ENCODE measurements at places on chromosomes 7 and 10.

DNA sequence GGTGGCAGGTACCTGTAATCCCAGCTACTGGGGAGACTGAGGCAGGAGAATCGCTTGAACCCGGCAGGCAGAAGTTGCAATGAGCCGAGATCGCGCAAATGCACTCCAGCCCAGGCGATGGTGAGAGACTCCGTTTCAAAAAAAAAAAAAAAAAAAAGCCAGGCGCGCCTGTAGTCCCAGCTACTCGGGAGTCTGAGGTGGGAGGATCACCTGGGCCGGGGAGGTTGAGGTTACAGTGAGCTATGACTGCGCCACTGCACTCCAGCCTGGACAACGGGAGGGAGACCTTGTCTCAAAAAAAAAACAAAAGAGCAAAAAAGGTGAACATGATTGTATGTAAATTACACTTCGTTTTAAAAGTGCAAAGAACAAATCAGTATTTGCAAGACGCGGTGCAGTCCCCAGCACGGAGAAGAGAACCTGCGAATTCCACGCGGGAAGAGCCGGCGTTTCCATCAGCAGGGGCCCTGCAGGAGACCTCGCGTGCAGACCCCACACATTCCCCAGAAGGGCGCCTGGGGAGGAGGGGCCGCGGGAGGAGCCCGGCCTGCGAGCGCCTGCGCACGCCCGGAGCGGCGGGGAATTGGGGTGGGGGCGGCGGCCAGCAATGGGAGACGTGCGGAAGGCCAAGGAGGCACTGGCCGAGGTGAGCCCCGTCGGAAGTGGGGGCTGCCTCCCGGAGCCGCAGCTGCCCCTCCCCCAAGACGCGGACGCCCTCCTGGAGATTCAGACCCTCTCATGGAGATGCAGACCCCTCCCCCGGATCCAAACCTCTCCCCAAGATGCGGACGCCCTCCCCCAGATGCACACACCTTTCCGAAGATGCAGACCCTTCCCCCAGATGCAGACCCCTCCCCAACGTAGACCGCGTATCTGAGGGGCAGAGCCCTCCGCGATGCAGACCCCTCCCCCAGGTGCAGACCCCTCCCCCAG lies 16.7 kb upstream of the SUN1 start:
- DNase-seq = no peak

GRCh38 chr7:130144312-130145171 lies 60.7 kb downstream of the TMEM209 start:
- DNase-seq = no peak

DNA sequence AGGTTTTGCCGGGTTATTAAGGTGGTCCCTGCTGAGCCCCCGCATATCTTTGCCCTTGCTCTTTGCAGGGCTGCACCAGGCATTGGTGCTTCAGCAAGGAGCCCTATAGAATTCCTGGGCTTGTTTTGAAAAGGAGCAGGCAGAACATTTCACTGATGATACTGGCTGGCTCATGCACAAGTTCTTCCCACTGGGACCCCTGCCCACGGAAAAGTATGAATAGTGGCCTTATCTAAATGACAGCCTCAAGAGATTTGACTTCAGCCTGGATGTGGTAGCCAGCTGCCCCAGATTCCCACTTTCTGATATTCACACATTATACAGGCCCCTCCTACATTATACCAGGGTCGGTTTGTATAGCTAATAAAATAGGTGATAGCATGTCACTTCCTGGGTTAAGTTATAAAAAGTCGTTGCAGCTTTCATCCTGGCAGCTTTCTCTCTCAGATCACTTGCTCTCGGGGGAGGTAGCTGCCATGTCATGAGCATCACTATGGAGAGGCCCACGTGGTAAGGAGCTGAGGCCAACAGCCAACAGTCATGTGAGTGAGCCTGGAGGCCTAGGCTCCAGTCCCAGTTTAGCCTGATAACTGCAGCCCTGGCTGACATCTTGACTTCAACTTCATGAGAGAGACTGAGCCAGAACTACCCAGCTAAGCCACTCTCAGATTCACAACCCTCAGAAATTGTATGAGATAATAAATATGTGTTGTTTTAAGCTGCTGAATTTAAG lies 16.8 kb upstream of the CRTAC1 start:
- no peak for DNase-seq

DNA sequence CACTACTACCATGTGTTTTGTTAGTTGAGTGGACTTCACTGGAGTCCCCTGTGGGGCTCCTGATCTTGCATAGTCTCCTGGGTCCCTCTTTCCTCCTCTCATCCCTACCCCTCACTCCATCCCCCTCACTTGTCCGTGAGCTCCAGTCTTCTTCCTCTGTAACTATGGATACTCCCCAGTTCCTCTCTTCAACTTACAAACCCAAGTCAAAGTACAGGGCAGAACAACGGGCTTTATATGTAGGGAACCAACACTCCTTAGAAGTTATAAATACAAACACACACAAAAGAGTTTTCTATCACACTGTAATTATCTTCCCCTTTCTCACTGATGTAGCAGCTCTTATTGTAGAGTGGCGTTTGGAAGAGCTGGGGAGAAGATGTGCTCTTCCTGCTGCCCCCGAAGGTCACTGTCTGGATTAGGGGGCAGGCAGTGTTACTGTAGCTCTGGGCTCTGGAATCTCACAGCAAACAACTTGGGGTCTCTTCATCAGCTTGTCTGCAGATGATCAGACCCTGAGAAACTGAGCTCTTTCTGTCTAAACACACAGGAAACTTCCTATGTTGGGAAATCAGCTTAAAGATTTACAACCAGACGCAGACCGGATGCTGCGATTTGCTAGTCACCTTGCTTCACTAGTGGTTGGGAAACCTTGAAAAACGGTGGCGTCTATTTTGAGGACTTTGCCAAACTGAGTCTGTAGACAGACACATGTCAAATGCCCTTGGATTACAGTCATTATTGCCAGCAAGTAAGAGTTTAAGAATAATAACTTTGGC lies 13.6 kb downstream of the SNX10 start:
- DNase-seq = no peak

GRCh38 chr10:87059401-87059800 lies 35.2 kb downstream of the GLUD1 start:
- no peak for DNase-seq

DNA sequence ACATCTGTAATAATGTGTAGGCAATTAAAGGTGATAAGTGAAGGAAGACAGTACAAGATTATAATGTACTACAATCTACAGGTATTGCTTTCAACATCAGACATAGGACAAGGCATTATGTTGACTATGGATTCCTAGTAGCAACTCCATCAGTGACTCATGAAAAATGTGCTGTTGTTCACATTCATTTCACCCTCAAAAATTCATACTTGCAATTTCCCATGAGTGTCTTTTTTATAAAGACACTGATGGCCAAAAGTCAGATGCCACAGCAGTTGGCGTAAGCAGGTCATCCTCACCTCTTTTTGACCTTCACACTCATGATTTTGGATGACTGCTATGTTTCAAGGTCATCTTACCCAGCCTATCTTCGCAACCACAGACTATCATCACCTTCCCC lies 100.0 kb upstream of the AMPH start:
- DNase-seq = no peak

- DNase-seq = no peak
Measured at GRCh38 chr7:33789871-33790630, 115.3 kb upstream of the BMPER start.

- DNase-seq = no peak
Measured at GRCh38 chr7:29076631-29077030, 69.7 kb downstream of the CPVL start.

- no peak for DNase-seq
Measured at GRCh38 chr7:44051611-44052220, 7.2 kb downstream of the DBNL start.

DNA sequence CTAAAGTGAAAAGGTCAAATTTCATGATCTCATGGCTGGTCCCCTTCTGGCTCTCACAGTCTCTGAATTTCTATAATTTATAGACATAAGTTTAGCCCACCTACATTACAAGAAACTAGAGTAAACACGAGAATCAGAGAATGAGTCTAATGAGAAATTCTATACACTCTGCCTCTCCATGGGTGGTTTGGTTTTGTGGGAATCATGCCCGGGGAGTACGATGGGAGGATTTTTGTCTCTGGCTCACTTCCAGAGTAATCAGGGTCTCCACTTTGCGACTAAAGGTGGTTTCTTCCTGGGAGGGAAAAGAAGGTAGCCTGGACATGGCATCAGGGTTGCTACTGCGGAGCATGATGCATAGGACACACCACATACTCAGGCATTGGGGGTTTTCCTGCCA lies 69.7 kb downstream of the MRC1 start:
- DNase-seq = no peak

GRCh38 chr10:101161494-101162299 lies 30.6 kb downstream of the TLX1 start:
- DNase-seq = peak; percentile 44

- no peak for DNase-seq
Measured at GRCh38 chr10:11118686-11119085, 101.0 kb downstream of the CELF2 start.

- DNase-seq = no peak
Measured at GRCh38 chr7:2880874-2881533, 36.9 kb upstream of the GNA12 start.

GRCh38 chr7:32224276-32224675 lies 154.1 kb upstream of the PDE1C start:
- DNase-seq = no peak

- no peak for DNase-seq
Measured at GRCh38 chr7:69778138-69778537, 179.9 kb downstream of the AUTS2 start.

DNA sequence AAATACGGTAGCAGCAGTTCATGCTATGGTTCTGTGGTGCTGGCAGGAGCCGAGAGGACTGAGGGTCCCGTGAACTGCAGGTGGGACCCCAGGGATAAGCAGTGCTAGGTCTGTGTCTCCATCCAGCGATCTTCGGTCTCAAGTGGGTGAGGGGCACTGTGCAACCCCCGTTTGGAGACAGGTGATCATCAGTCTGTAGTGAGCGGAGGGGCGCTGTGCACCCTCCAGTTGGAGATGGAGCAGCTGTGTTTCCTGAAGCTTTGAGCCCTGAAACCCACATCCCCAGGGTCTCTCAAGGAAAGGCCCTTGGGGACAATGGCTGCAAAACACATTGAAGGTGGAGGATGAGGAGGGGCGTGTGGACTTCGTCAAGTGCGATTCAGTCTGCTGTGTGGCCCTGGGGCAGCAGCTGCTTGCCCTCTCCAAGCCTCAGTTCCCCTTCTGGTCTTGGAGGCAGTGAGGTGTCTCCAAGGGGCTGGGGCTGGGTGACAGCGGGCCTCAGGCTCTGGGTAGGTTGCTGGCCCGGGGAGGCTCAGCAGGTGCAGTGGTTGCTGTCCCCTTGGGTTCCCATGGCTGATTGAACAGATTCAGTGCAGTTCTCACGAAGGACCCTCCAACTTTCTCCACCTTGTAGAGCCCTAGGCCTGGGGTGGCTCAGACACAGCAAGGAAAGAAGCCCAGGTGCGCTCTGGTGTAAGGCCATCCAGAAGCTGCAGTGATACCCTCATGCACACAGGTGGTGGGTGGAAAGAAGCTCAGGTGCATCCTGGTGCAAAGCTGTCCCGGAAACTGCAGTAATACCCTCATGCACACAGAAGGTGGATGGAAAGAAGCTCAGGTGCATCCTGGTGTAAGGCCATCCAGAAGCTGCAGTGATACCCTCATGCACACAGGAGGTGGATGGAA lies 160.6 kb downstream of the ADARB2 start:
- no peak for DNase-seq

DNA sequence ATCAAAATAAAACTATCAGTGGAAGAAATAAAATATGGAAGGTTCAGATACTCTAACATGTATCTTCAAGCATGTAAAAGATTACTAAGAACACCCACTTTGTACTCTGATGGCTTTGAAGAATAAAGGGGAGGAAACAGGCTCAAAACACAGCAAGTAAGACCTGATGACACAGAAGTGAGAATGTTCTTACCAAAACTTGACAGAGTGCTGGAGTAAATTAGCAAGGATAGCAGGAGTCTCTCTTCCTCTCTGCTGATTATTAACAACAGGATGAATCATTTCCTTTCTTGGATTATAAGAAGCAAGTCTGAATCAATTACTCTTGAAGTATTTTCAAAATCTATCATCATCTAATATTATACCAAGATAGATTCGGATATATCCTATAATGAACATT lies 47.5 kb downstream of the GLI3 start:
- DNase-seq = no peak

DNA sequence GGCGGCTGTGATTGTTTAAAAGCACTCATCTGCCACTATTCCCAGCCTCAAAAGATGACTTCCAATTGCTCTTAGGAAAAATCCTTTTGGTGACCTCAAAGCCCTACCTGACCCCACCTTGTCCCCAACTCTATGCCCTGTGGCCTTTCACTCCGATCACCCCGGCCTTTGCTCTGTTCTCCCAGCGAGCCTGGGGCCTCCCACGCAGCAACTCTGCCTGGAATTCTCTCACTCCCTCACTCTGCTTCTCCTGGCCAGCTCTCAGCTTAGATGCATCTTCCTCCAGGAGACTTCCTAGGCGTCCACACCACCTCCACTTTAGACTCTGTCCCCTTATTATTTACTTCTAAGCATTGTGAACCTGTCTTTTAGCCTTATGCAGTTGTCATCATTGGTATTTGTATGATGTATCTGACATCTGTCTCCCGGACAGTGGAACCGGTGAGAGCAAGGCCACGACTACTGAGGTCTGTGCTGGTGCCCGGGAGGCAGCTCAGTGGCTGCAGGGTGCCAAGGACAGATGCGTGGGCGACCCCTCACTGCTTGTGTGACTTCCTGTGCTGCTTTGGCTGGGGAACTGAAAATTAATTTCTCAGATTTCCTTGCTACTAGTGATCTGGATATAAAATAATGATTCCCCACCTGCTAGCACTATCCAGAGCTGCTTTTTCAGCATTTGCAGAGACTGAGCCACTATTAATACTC lies 63.0 kb downstream of the PIP4K2A start:
- no peak for DNase-seq

- DNase-seq = no peak
Measured at GRCh38 chr10:1933215-1933614, 195.9 kb upstream of the ADARB2 start.

DNA sequence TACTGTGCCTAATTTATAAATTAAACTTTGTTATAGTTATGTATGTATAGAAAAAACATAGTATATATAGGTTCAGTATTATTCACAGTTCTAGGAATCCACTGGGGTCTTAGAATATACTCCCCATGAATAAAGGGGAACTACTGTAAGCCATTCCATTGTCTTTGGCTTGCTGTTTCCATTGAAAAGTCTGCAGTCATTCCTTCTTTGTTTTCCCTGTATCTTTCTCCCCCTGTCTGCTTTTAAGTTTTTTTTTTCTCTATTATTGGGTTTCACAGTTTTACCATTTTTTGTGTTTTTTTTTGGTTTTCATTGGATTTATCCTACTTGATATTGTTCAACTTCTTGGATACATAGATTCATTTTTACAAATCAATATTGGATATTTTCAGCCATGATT lies 6.7 kb upstream of the PNLIP start:
- no peak for DNase-seq
